Natural killer cell treated with Interleukin-12 subunit alpha and Interleukin-12 subunit beta and Interleukin-15 and Interleukin-18, amount 100 ng/mL, for 72 hours (primary cell): ENCODE measurements at places on chromosomes 3 and 15. TPM values are rescaled to one million over a fixed set of nuclear protein-coding genes. Genes with fewer than 3 reads are reported as not detected.

GRCh38 chr3:62318365-62318751 is 55.0 kb downstream of the FEZF2 start:
- no peak for DNase-seq

GRCh38 chr3:195403244-195403643 is 39.6 kb downstream of the ACAP2 start:
- DNase-seq = no peak

- no peak for DNase-seq
Measured at GRCh38 chr3:133256787-133257483, 142.9 kb upstream of the BFSP2 start.

GRCh38 chr15:101608201-101608600 is 44.0 kb downstream of the TM2D3 start:
- no peak for DNase-seq

DNA sequence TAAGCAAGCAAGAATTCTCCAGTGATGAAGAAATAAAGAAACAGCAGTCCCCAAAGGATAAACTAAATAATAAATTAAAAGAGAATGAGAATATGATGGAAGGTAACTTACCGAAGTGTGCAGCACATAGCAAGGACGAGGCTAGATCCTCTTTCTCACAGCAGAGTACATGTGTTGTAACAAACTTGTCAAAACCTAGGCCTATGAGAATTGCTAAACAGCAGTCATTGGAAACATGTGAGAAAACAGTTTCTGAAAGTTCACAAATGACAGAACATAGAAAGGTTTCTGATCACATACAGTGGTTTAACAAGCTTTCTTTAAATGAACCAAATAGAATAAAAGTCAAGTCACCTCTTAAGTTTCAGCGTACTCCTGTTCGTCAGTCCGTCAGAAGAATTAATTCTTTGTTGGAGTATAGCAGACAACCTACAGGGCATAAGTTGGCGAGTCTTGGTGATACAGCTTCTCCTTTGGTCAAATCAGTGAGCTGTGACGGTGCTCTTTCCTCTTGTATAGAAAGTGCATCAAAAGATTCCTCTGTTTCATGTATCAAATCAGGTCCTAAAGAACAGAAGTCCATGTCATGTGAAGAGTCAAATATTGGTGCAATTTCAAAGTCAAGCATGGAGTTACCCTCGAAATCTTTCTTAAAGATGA is 4.5 kb upstream of the SCG5 start:
- no peak for DNase-seq

- no peak for DNase-seq
Measured at GRCh38 chr3:58148049-58148448, 62.7 kb downstream of the DNASE1L3 start.

DNA sequence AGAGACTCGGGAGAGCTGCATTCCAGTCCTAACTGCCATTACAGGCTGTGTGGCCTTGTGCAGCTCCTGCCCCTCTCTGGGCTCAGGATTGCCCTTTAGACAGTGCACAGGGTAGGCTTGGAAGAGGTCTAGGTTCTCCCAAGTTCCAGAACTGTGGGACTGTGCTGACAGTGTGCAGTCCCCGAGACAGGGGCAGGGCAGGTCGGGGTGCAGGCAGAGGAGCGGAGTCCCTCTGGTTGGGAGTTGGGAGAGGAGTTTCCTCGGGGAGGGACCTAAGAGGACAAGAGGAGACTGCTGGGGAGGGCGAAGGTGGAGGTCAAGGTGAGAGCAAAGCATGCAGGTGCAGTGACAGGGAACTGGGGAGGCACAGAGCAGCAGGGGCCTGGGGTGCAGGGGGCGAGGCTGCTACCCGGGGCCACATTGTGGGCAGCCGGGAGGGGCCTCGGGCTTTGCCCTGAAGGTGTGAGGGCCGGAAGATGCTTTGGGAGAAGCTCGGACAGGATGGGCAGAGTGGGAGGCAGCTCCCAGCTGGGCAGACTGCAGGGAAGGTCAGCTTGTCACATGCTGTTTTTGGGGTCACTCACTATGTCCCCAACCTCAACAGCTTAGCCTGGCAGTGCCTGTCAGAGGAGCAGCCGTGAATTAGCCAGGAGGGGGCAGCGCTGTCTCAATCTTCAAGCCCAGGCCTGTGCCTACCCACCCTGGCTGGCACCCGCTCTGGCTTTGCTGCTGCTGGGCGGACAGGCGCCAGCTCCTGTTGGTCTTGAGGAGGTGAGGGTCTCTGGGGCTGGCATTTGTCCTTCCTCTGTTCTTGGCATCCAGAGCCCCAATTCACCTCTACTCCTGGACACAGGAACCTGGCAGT is 15.4 kb upstream of the CSPG4 start:
- peak; percentile 56 for DNase-seq

- DNase-seq = no peak
Measured at GRCh38 chr3:29065211-29065785, 215.6 kb upstream of the RBMS3 start.

- no peak for DNase-seq
Measured at GRCh38 chr3:147758771-147759170, 349.6 kb downstream of the ZIC1 start.

DNA sequence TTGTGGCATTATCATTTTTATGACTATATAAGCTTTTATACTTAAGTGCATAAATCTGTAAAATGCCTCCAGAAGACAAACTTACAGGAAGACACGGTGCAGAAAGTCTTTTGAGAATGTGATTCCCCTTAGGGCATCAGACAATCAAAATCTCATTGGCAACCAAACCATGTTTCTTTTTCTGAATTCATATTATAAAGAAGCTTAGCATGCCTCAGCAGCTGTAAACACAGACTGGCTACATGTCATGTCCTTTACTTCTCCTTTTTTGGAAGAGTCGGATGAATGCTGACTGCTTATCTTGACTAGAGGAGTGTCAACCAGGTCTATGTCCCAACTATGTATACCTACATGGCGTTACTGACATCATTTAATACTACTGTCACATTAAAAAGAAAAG is 150.1 kb downstream of the PLD1 start:
- no peak for DNase-seq

DNA sequence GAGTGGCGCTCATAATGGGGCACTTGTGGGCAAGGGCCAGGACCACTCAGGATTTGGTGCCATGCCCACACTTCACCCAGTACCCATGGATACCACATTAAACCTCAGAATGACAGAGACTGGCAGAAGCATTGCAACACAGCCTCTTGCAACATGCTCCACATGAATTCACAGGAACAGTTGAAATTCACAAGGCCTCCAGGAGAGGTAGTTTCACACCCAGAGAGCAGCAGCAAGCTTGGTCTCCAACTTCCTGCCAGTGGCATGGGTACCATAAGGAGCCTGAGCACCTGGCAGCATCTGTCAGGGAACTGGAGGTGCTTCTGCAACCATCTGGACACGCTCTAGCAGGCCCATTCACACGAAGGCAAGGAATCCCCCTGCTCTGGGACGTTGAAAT is 101.0 kb downstream of the OSBPL10 start:
- no peak for DNase-seq

- no peak for DNase-seq
Measured at GRCh38 chr3:153055217-153055616, 106.8 kb upstream of the RAP2B start.

DNA sequence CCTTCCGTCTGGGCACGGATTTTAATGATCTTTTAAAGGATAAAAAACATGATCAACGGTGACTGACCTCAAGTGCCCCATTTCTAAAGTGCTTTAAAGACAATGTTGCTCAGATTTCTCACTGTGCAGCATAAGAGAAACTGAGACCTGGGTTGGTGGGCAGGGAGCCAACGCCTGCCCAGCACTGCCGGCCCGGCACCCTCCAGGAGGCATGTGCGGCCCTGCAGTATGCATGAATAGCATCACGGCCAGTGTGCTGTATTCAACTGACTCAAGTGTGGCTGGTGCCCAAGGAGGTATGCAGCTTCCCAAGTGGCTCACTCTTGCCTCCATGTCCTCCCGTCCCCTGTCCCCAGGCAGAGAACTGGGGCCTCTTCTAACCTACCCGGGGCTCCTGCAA is 30.3 kb downstream of the SEC61A1 start:
- DNase-seq = no peak

DNA sequence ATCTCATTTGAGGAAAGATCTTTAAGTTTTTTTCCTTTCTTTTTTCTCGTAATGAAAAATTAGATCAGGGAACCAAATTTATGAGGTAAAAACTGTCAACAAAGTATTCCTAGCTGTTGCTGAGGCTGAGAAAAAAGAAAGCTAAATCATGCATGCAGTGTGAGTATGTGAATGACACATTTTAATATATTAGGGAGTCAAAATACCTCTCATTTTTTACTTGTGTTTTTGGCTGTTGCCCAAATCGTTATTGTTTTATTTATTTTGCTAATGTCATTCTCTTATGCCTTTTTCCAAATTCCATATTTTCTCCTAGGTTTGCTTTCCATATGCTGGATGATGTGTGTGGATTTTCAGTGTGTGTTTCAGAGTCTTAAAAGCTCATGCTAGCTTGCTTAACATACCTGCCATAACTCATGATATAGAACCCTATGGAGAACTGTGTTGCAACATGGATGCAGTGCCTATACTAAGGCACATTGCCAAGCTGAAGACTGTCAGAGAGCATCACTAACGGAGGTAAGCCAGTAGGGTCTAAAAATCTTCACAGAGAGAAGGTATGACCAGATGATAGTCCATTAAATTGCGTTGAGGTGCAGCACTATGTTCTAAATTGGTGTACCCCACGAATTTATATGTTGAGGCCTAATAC is 629.5 kb upstream of the KCNMB2 start:
- no peak for DNase-seq

DNA sequence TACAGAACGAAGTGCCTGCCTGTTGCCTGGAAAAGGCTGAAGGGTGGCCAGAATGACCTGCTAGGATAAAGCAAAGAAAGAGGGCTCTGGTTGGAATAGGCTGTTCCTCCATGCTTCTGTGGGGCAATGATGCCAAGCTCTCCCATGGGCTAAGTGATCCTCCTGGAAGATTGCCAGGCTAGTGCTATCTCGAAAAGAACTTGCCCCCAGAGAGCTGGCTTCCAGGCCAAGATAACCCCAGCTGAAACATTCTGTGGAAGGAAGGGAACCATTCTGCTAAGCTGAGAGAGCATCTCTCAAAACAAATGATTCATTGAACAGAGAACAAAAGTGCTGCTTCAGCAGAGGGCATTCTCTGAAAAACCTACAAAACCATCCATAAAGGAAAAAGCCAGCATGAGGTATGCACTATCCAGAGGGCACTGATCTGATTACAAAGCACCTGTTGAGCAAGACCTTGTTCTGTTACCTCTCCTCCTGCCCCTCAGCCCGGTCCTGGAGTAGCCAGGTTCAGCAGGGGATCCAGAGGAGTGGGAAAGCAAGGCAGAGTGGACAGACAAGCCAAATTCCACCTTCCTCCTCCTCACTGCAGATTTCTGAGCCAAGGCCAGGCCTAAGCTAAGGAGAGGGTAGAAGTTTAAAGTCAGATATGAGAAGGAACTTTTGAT is 31.9 kb upstream of the SPRED1 start:
- no peak for DNase-seq

GRCh38 chr3:51946796-51947195 is 4.6 kb downstream of the PARP3 start:
- peak; percentile 37 for DNase-seq

- no peak for DNase-seq
Measured at GRCh38 chr3:56884387-56884786, 82.6 kb upstream of the ARHGEF3 start.

DNA sequence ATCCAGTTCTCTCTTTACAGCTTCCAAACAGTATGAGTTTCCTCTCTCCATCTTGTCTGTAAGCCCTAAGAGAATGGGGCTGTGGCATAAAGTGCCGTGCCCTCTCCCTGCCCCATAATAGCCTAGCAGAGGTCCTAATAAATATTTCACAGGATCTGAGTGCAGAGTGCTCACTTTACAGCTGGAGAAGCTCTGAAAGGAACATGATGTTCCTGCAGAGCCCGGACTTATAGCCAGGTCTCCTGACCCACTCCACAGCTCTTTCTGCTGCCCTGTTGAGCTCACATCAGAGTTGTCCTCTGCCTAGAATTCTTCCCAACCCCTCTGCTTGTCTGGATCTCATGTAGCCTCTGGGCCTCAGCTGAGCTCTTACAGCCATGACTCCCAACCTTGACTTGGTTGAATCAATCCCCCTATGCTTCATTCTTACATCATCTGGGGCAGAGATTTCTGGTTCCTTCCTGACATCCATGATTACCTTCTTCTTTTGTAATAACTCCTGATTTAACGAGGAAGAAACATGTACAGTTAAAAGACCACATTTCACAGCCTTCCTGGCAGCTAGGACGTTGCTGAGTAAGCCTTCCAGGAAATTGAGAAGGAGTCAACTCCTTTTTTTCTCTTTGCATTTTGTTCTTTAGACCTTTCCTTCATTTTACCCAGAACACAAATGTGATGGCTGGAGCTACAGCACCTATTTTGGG is 135.3 kb downstream of the RPLP1 start:
- no peak for DNase-seq

DNA sequence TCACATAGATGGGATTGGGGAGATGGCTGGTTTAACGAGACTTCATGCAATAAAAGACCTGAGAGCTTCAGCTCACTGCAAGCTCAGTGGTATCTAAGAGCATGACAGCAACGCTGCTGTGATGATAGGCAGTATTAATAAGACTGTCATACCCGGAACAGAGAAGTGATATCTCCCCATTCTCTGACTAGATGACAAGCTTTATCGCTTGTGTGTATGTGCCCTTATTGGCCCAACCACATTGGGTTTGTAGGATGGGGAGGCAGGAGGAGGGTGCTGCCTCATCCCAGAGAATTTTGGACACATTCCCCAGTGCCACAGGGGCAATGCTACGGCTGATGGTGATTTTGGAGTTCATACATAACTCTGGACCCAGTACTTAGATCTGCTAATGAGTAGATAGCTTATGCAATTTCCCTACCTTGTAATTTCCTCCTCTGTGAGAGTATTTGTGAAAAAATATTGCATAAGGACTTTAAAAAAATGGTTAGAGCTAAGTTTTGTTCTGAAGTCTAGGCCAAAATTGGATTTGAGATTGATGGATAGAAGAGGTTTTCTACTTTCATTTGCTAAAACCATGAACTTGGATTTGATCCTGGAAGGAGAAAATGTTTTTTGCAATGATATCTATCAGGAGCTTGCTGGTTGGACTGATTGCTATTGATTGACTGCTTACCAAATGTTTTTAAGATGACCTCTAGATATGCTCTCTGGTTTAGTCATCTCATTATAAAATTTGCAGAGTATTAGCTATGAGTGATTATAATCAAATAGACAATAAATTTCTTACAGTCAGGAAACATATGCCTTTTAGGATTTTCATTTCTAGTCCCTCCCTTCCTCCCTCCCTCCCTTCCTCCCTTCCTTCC is 14.0 kb upstream of the TMEM212 start:
- DNase-seq = no peak

DNA sequence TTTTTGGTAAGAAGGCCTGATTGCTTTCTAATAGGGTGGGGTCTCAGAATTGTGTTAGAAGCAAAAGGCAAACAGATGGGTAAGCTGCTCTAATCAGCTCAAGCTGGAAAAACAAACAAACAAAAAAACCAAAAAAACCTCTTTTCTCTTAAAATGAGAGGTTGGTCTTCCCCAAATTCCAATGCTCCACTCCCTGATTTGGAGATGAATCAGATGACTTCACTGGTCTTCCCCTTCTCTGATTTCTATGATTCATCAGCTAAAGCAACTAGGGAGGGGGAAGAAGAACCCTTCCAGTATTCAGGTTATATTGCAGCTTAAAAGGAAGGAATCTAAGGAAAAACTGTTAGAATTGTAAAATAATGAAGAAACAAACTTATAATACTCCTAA is 9.6 kb upstream of the ANXA2 start:
- no peak for DNase-seq

GP5 gene
- total RNA-seq = not detected

LRRC31 gene
- total RNA-seq = not detected

HRH1 gene
- not detected for total RNA-seq

CEP19 gene
- 2.3 TPM for total RNA-seq

ASTE1 gene
- total RNA-seq = 8.8 TPM

CCR3 gene
- 4.3 TPM for total RNA-seq

TMEM89 gene
- not detected for total RNA-seq
